ENCODE measurements at places on chromosomes 1 and 21. TPM values are rescaled to one million over a fixed set of nuclear protein-coding genes. Genes with fewer than 3 reads are reported as not detected.

- no peaks in the 10 kb centered on the region for H3K4me1 ChIP-seq
- H3K27ac ChIP-seq: no peak overlapping the region
- H3K4me3 ChIP-seq: no peak overlapping the region
- no peaks in the 10 kb centered on the region for H3K36me3 ChIP-seq
- no peak for DNase-seq
Observed at GRCh38 chr1:17061486-17061885, 7.7 kb upstream of the SDHB start.

The CR1L gene
- not detected for total RNA-seq

GRCh38 chr1:236657398-236657797 lies 28.9 kb upstream of the ACTN2 start:
- no peak for DNase-seq
- no peaks in the 10 kb centered on the region for H3K4me1 ChIP-seq
- H3K27me3 ChIP-seq: peaks cover 3% of the 10 kb centered on the region
- no peak overlapping the region for H3K4me3 ChIP-seq
- H3K36me3 ChIP-seq: no peaks in the 10 kb centered on the region

- H3K36me3 ChIP-seq: no peaks in the 10 kb centered on the region
- no peak for DNase-seq
- H3K4me1 ChIP-seq: peaks cover 35% of the 10 kb centered on the region
- H3K4me3 ChIP-seq: peak overlapping the region; percentile 79
Observed at GRCh38 chr21:37367703-37368540, 1.3 kb downstream of the DYRK1A start.

The ZSCAN20 gene
- 6.6 TPM for total RNA-seq

The CLCA1 gene
- not detected for total RNA-seq

The TSTD1 gene
- 19.0 TPM for total RNA-seq

DNA sequence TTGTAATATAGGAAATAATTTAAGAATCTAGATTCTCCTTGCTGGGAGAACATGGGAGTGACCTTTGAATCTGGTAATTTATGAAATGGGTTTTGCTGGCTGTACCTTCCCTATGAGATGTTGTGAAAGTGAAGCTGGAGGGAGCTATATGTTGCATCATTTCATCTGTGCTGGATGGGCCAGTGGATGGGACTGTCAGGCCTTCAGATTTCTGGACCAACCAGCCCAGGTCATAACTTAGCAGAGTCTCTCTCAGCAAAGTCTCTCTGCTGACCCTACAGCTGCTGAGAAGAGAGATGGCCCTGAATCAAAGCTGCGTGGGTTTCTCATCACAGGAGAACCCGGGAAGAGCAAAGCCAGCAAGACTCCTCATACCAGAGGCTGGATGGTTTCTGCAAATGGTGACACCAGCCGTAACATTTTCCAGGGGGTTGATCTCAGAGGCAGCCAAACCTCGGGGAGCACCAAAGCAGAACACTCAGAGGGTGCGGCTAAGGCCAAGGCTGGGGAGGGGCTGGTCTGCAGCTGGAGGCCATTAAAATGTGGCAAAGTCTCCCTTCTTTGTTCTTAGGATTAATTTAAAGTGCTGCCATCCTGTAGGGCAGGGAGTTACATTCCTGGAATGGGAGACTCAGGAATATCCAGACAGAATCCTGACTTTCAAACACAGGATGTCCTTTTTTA lies 18.2 kb upstream of the PTGFRN start:
- H3K27me3 ChIP-seq: no peaks in the 10 kb centered on the region
- no peak overlapping the region for H3K27ac ChIP-seq
- no peak for DNase-seq
- no peaks in the 10 kb centered on the region for H3K36me3 ChIP-seq

The FCER1G gene
- total RNA-seq: 44.6 TPM

- peaks cover 20% of the 10 kb centered on the region for H3K36me3 ChIP-seq
- no peaks in the 10 kb centered on the region for H3K27me3 ChIP-seq
Observed at GRCh38 chr21:33540711-33541104, 1.2 kb downstream of the GART start.

- no peaks in the 10 kb centered on the region for H3K27me3 ChIP-seq
- DNase-seq: no peak
- H3K4me1 ChIP-seq: no peaks in the 10 kb centered on the region
- H3K4me3 ChIP-seq: no peak overlapping the region
- H3K36me3 ChIP-seq: no peaks in the 10 kb centered on the region
- no peak overlapping the region for H3K27ac ChIP-seq
Observed at GRCh38 chr1:118244194-118244593, 59.2 kb upstream of the SPAG17 start.

DNA sequence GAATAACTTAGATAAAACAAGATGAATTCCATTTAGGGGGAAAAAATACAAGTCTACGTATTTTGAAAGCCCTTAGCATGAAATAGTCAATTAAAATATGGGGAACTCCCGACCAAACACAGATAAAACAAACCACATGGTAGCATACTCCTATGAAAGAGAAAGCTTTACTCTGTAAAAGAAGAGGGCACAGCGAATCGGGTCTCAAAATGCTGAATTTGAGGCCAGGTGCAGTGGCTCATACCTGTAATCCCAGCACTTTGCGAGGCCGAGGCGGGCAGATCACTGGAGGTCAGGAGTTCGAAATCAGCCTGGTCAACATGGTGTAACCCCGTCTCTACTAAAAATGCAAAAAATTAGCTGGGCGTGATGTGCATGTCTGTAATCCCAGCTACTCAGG lies 116.9 kb upstream of the TIAM1 start:
- no peak overlapping the region for H3K4me3 ChIP-seq
- H3K36me3 ChIP-seq: no peaks in the 10 kb centered on the region

The S100A8 gene
- total RNA-seq: 155 TPM

DNA sequence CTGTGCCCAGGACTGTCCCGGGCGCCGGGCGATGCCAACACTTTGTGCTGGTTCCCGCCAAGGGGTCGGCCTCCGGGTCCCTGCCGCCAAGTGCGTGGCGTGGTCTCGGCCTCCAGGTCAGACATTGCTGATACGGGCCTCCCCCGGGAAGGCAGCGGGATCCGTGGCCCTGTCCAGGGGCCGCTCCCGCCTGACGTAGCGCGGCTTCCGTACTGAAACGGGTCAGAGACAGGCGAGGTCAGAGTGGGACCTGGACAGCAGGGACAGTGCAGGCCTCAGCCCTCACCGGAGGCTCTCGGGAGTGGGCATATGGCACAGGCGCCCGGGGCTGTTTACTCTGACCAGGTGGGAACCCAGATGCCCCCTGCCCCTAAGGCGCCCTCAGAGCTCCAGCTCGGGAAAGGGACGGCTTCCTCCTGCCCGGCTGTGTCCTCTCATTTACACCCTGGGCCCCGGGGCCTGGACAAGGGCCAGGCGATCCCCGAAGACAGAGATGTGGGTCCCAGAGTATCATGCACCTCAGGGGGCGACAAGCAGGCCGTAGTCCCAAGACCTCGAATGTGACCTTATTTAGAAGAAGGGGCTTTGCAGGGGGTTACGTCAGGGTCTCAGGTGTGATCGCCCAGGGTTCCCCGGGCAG lies 8.8 kb upstream of the RNF223 start:
- peaks cover 3% of the 10 kb centered on the region for H3K36me3 ChIP-seq
- H3K27ac ChIP-seq: no peak overlapping the region
- H3K4me1 ChIP-seq: peaks cover 16% of the 10 kb centered on the region
- no peak overlapping the region for H3K4me3 ChIP-seq
- no peak for DNase-seq

DNA sequence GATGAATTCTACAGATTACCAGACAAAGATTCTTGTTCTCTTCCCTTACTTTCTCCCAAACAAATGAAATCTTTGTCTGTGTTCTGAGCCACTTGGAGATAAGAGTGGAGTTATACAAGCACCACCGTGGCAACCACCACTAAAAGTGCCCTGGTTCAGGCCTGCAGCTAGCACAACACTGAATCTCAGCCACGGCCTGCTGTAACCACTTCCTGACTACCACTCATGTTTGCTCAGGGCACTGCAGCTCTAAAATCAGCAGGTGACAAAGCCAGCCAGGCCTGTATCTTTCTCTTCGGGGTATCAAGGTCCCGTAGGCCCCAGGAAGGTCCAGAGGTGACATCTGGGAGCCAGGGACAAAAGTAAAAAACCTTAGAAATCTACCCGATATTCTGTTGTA lies 3.2 kb upstream of the OR2T6 start:
- no peaks in the 10 kb centered on the region for H3K27me3 ChIP-seq
- no peak overlapping the region for H3K4me3 ChIP-seq
- no peaks in the 10 kb centered on the region for H3K4me1 ChIP-seq

GRCh38 chr1:175094626-175095025 lies 27.0 kb downstream of the TNN start:
- H3K4me3 ChIP-seq: no peak overlapping the region
- H3K27me3 ChIP-seq: no peaks in the 10 kb centered on the region
- H3K4me1 ChIP-seq: no peaks in the 10 kb centered on the region
- no peaks in the 10 kb centered on the region for H3K36me3 ChIP-seq
- DNase-seq: no peak

The ISG15 gene
- 40.3 TPM for total RNA-seq

The CACYBP gene
- total RNA-seq: 125 TPM

- no peak for DNase-seq
- H3K4me3 ChIP-seq: no peak overlapping the region
- H3K36me3 ChIP-seq: no peaks in the 10 kb centered on the region
Observed at GRCh38 chr1:15110128-15110866, 43.2 kb upstream of the TMEM51 start.

DNA sequence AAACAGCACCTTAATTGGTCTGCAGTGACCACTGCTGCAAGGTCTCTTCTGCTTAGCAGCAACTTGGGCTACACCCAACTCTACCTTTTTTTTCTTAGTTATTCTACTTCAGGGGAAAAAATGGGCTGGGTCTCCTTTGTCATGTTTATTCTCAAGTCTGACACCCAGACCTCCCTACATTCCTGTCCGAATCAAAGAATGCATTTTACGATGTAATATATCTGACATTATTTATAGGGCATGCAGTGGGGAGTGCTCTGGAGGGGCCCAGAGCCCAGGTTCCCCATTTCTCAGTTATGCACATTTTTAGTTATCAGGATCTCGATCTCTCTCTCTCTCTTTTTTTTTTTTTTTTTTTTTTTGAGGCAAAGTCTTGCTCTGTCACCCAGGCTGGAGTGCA lies 50.5 kb downstream of the OPTC start:
- H3K4me3 ChIP-seq: no peak overlapping the region
- H3K36me3 ChIP-seq: no peaks in the 10 kb centered on the region
- H3K4me1 ChIP-seq: peaks cover 31% of the 10 kb centered on the region
- no peaks in the 10 kb centered on the region for H3K27me3 ChIP-seq
- no peak for DNase-seq

GRCh38 chr21:34743831-34744230 lies 75.0 kb downstream of the CLIC6 start:
- H3K4me3 ChIP-seq: no peak overlapping the region
- H3K27ac ChIP-seq: no peak overlapping the region
- no peaks in the 10 kb centered on the region for H3K36me3 ChIP-seq
- H3K4me1 ChIP-seq: peaks cover 11% of the 10 kb centered on the region
- no peaks in the 10 kb centered on the region for H3K27me3 ChIP-seq

The LCE6A gene
- not detected for total RNA-seq

- no peak overlapping the region for H3K4me3 ChIP-seq
- no peaks in the 10 kb centered on the region for H3K4me1 ChIP-seq
- H3K27ac ChIP-seq: no peak overlapping the region
- DNase-seq: no peak
Observed at GRCh38 chr21:29748391-29749167, 191.2 kb downstream of the GRIK1 start.

The MIXL1 gene
- total RNA-seq: not detected

GRCh38 chr1:109425391-109426280 lies 612 bp downstream of the PSMA5 start:
- H3K36me3 ChIP-seq: peaks cover 14% of the 10 kb centered on the region
- peak overlapping the region; percentile 91 for H3K27ac ChIP-seq
- H3K4me1 ChIP-seq: peaks cover 50% of the 10 kb centered on the region

The MYOM3 gene
- 0.26 TPM for total RNA-seq

GRCh38 chr1:24805534-24806301 lies 60.5 kb downstream of the CLIC4 start:
- no peaks in the 10 kb centered on the region for H3K27me3 ChIP-seq
- H3K4me1 ChIP-seq: peaks cover 88% of the 10 kb centered on the region
- peak overlapping the region; percentile 16 for H3K27ac ChIP-seq
- H3K36me3 ChIP-seq: no peaks in the 10 kb centered on the region

The S100A3 gene
- not detected for total RNA-seq

GRCh38 chr1:37662031-37662755 lies 27.5 kb upstream of the RSPO1 start:
- H3K4me3 ChIP-seq: no peak overlapping the region
- no peak for DNase-seq
- H3K27me3 ChIP-seq: no peaks in the 10 kb centered on the region

DNA sequence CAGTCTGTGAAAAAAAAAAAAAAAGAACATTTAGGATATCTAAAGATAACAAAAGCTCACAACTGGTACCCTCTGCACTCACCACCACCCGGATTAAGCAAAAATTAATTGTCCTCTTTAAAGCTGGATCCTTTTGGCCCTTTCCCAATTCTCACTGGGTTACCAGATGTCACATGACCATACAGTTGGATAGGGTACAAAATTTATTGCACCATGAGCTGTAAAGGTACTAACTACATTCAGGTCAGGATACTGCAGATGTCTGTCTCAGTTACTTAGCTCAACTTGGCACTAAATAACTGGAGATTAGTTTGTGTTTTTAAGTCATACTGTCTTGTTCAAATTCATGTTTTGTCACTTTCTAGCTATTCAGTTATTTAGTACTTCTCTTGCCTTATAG lies 96.3 kb downstream of the GPATCH2 start:
- DNase-seq: no peak
- no peaks in the 10 kb centered on the region for H3K4me1 ChIP-seq
- no peak overlapping the region for H3K27ac ChIP-seq
- no peaks in the 10 kb centered on the region for H3K36me3 ChIP-seq
- H3K27me3 ChIP-seq: no peaks in the 10 kb centered on the region

DNA sequence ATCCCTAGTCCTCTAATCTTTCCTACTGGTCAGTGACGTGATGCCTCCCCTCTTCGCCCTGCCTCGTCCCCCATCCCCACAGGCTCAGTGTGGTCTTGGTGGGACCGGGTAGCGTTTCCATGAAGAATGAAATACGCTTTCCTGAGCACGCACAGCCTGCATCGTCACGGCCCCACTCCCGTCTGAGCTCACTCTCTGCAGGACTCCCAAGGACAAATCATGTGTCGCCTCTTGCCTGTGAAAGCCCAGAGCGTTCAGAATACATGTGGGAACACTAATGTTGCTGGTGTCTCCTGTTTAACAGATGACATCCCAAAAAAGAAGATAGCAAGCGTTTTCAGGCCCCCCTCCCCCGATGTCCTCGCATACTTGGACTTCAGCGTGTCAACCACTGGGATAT lies 49.2 kb downstream of the S100B start:
- H3K36me3 ChIP-seq: peaks cover 45% of the 10 kb centered on the region
- DNase-seq: peak; percentile 53
- no peaks in the 10 kb centered on the region for H3K27me3 ChIP-seq
- H3K4me1 ChIP-seq: no peaks in the 10 kb centered on the region
- H3K4me3 ChIP-seq: no peak overlapping the region
- no peak overlapping the region for H3K27ac ChIP-seq

GRCh38 chr1:118912574-118912973 lies 75.6 kb downstream of the TBX15 start:
- DNase-seq: no peak
- H3K27ac ChIP-seq: no peak overlapping the region
- no peak overlapping the region for H3K4me3 ChIP-seq
- H3K4me1 ChIP-seq: no peaks in the 10 kb centered on the region
- no peaks in the 10 kb centered on the region for H3K36me3 ChIP-seq

The FAM3B gene
- total RNA-seq: not detected
